ENCODE measurements at places on chromosomes 11 and 22.

DNA sequence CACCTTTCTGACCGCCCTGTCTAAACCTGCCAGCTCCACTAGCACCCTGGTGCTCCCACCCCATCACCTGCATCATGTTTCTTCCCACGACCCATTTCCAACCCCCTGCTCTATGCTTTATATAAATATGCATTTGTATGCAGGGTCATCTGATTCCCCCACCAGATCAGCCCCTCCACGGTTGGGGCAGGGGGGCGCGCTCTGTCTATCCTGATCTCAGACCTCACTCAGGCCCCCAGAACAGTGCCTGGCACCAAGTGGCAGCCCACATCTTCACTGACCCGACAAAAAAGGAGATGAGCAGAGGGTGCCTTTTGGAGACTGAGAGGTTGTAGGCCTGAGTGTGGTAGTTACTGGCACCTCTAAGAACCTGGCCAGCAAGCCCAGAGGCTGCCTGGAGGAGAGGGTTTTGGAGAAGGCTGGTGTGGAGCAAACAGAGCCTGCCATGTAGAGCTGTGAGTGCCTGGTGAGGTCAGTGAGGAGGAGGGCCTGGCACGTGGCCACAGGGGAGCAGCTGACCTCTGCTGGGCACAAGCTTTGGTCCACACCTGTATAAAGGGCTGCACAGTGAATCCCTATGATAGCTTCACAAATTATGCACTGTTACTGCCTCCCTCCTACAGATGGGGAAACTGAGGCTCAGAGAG lies 86.3 kb upstream of the RTL6 start:
- no peak for DNase-seq

GRCh38 chr11:8739309-8739793 lies 56.8 kb downstream of the RPL27A start:
- DNase-seq, result no peak

- no peak for DNase-seq
Measured at GRCh38 chr11:79314906-79315689, 125.7 kb downstream of the TENM4 start.

GRCh38 chr11:117843666-117844484 lies 19.3 kb upstream of the FXYD2 start:
- peak; percentile 92 for DNase-seq

DNA sequence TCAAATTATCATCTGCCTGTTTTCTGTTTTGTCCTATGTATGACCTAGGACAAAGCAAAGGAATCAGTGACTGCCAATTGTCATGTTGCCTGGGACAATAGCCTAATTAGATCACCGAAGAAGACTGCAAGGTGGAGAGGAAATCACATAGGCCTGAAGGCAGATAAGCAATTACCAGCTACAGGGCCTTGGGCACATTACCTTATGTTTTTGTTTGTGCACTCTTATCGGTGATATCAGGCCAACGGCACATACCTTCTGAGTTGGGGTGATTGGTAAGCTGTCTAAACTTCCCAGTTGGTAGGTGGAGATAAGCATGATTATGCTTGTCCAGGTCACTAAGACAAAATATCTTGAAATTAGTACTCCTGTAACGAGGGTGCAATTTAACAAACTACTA lies 58.1 kb upstream of the FAM181B start:
- DNase-seq, result no peak

GRCh38 chr11:131288521-131289091 lies 81.8 kb upstream of the NTM start:
- DNase-seq, result no peak

- DNase-seq, result peak; percentile 85
Measured at GRCh38 chr11:63767565-63768236, 874 bp downstream of the ZFTA start.

GRCh38 chr22:36352803-36353507 lies 34.8 kb downstream of the MYH9 start:
- DNase-seq, result peak; percentile 83

- no peak for DNase-seq
Measured at GRCh38 chr11:65921033-65921555, 1.9 kb downstream of the DRAP1 start.

GRCh38 chr11:119339589-119340334 lies 921 bp downstream of the C1QTNF5 start:
- peak; percentile 73 for DNase-seq

DNA sequence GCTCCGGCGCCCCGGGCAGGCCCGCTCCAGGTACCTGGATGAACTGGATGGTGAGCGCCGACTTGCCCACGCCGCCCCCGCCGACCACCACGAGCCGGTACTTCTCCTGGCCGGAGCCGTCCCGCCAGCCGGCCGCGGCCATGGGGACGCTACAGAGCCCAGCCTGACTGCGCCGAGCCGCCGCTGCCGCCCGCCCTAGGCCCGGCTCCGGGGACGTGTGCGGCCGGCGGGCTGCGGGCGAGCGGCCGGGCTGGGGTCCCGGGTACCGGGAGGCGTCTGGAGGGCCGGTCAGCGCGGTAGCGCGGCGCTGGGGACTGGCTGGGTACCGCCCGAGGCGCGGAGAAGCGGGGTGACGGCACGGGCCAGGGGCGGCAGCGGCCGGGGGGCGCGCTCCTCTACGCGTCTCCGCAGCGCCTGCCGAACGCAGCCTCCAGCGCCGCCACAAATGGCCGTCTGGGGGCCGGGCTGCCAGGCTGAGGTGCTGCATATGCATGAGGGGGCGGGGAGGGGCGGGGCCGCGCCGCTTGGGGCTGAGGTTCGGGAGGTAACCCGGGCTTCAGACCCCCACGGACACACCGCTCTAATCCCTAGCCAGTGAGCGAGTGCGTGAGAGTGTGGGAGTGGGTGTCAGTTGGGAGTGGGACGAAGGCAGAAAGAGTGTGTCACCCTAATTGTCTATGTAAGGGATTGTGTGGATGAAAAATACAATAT lies at the start of gene RRAS2:
Gene RRAS2 (minus strand): TSS at position 455 of the 711 bp plus-strand sequence. CDS start 313 bp downstream, at position 142.
- DNase-seq, result peak; percentile 95

- DNase-seq, result peak; percentile 10
Measured at GRCh38 chr11:8055091-8055835, 25.7 kb upstream of the TUB start.

- DNase-seq, result peak; percentile 98
Measured at GRCh38 chr22:41367039-41367679, 14.6 kb upstream of the TEF start.

Measured in stomach (tissue), 19 donors.